ENCODE measurements at places on chromosomes 16 and 17.
A peak's percentile ranks its signal among the peaks of the same experiment; 100 is the strongest.

GRCh38 chr17:42402117-42402516 is 13.9 kb upstream of the STAT3 start:
- DNase-seq, result no peak

GRCh38 chr17:75006653-75007052 is 5.8 kb upstream of the MRPL58 start:
- DNase-seq, result no peak

- DNase-seq, result no peak
These were observed 2.1 kb downstream of the SLC16A6 start for GRCh38 chr17:68288804-68289203.

GRCh38 chr16:27429981-27430441 is 28.0 kb downstream of the IL21R start:
- peak; percentile 3 for DNase-seq

DNA sequence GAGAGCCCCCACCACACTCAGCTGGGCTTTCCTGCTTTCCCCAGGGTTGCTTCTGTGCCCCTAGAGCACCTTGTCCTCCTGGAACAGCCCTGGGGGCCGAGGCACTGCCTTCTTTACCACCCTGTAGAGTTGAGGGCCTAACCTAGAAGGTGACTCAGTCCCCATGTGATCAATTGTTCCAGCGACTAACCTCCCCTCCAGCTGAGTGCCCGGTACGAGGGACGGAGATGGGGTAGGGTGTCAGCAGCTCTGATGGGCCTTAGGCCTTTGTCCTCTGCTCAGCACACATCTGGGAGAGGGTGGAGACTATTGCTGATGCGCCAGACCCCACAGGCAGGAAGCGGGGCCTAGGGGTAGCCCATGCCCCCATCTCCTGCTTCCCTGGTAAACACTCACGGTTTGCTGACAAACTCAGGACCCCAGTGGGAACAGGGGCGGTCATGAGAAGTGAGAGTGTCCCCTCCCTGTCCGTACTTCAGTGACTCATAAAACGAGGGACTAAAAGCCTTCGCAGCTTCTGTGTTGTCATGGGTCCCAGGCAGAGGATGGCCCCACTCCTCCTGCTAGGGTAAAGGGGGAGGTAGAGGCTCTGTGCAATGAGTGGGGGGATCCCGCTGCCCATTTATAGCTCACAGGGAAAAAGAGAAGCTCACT is 33.1 kb downstream of the NECAB2 start:
- DNase-seq, result no peak

GRCh38 chr17:28812748-28813377 is 29.7 kb downstream of the FAM222B start:
- no peak for DNase-seq

DNA sequence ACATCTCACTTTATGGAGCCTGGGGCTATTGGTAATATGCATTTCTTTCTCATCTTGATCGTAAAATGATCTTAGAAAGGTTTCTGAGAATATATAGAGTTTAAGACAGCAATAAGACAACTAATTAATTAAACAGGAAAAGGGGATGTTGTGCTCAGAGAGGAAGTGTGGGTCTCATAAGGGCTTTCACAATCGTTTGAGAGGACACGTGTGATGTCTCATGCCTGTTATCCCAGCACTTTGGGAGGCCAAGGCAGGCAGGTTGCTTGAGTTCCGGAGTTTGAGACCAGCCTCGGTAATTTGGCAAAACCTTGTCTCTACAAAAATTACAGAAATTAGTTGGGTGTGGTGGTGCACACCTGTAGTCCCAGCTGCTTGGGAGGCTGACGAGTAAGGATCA is 295.6 kb downstream of the WWOX start:
- DNase-seq, result no peak

DNA sequence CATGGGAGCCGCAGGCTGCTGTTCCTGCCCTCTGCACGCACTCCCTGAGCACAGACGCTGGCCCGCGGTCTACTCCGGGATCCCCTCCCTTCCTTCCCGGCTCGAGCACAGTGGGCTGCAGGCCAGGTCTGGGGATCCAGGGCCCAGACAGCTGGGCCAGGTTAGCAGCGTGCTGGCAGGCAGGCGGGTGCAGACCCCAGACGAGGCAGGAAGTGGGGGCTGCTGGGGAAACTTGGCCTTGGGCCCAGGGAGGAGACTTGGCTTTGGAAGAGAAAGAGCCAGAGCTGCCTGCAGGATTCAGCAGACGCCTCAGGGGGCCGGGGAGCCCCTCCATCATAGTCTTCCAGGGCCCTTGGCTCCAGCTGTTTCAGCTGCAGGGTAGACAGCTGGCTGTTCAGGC is 30.2 kb upstream of the ABCC3 start:
- no peak for DNase-seq

DNA sequence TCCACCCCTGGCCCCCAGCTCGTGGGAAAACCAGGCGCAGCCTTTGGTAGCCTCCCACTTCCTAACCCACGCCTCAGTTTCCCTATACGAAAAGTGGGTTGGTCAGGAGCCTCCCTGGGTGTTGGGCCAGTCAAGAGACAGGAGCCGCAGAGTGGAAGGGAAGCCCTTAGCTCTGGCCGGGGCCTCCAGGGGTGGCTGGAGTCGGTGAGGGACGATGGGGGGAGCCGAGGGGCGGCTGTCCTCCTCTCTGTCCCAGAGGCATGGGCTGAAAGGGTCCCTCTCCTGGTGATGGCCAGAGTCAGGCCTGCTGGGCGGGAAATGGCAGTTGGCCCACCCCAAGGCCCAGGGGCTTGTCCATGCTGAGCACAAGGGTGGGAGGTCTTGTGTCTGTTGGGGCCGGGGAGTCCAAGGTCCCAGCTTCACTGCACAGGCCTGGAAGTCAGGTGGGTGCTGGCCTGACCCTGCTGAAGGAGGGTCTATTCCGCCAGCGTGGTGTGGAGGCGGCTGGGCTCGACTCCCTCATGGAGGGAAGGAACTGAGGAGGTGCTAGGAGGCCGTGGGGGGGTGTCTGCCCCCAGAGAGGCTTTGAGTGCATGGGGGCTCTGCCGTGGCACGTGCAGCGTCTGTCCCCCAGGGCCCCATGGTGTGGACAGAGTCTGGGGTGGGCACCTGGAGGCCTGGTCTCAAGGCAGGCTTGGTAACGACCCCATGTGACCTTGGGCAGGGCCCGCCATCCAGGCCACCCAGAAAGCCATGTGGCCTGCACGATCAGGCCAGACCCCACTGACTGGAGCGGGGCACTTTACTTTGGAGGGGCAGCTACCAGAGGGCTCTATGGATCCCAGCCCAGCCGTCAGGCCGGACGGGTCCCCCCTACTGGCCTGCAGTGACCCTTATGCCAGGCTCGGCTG is 1.1 kb downstream of the SLC16A3 start:
- DNase-seq, result no peak

- peak; percentile 88 for DNase-seq
These were observed 41.7 kb upstream of the PRSS54 start for GRCh38 chr16:58336332-58337089.

DNA sequence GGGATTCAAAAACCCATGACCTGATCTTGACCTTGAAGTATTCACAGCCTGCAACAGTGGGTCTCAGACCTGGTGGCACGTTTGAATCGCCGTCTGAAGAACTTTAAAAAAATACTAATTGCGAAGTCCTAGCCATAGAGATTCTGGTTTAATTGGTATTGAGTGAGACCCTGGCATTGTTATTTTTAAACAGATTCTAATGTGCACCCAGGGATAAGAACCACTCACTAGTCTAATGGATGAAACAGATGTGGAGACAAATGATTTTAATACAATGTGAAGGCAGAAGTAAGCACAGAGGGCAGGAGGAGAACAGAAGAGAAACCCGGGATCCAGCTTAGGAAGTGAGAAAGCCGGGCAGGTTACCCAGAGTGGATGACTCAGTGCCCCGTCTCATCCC is 21.2 kb downstream of the TMEM98 start:
- DNase-seq, result no peak

DNA sequence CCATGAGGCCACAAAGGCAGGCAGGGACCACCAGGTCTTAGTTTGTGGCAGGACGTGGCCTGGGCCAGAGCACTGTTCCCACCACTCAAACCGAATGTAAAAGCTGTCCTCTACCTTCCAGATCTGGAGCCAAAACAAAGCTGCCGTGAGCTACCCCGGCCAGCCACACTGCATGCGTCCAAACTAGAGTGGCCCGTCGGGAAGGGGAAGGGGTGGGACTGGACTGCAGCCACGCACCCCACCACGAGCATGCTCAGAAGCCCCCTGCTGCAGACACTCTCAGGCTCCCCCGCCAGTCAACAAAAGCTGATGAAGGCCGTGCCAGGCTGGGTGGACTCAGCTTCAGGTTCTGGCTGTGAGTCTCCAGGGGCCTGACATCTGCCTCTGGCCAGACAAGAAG is 15.2 kb downstream of the SLC13A5 start:
- no peak for DNase-seq

DNA sequence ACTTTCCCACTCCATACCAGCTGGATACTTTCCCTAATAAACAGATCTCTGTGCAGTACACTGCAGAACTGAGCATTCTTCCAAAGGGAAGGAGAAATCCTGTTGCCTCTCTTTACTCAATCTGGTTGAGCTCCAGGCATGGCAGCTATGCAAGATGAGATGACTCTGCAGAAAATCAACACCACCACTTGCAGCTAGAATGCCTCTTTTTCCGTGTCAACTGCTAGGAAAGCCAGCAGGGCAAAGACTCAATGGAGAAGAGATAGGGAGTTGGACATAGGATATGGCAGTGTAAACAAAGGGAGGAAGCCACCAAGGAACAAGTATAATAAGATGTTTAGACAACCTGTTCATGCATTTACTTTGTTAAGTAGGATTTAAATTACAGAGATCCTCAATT is 40.4 kb upstream of the CORO6 start:
- DNase-seq, result no peak

- no peak for DNase-seq
These were observed 127.8 kb downstream of the OR1D5 start for GRCh38 chr17:2935632-2936031.

Measured in stimulated activated CD4-positive, alpha-beta T cell treated with anti-CD3 and anti-CD28 coated beads, Interleukin-4, amount 100 ng/mL, for 24 hours (primary cell).